ENCODE measurements at places on chromosomes 1 and 21.

GRCh38 chr1:166197597-166197996 is 30.8 kb upstream of the FAM78B start:
- DNase-seq: no peak

GRCh38 chr21:15285556-15285955 is 220.8 kb upstream of the NRIP1 start:
- DNase-seq: no peak

GRCh38 chr21:34598931-34599400 is 15.9 kb downstream of the RCAN1 start:
- no peak for DNase-seq

DNA sequence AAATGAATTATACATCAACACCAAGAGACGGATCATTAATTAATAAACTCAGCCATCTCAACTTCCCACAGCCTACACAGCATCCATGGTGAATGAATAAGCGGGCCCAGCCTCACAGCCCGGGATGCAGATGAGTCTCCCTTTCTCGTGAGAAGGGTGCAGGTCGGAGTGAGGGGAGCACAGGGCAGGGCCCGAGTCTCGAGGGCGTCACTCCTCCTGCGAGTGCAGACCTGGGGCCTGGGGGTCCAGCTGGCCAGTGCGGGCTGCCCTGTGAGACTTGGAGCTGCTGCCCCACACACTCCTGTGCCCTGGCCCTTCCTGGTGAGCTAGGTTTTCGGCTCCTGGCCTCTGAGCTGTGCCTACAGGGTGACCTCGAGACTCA is 74.7 kb downstream of the AJAP1 start:
- no peak for DNase-seq

GRCh38 chr1:41723786-41724185 is 194.9 kb downstream of the HIVEP3 start:
- DNase-seq: no peak

DNA sequence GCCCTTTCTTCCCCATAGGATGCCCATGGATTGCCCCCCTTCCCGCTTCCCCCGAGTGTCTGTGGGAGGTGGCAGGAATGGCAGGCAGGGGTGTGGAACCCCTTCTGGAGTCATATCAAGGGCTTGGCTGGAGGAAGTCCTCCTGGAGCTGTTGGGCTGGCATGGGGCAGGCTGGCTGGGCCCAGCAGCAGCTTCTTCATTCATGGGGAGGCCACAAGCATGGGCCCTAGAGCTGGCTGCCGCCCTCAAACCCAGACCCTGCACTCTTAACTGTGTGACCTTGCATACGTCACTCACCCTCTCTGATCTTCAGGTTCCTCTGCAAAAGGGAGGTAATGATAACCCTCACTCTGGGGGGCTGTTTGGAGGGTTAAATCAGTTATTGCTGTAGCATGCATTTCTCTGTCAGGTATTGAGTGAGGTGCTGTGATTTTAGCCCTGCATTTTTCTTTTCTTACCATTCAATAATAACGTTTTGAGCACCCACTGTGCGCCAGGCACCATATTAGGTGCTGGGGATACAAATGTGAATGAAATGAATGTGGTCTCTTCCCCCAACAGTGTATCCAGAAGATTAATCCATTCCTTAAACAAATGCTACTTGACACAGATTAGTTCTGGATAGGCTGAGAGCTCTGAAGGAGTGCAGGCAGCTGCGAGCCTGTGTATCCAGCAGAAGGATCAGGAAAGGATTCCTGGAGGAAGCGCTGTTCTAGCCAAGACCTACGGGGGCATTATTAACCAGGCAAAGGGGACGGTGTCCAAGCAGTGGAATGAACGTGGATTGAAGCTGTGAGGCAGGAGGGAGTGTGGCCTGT is 9.3 kb downstream of the PCSK9 start:
- no peak for DNase-seq

GRCh38 chr1:96034006-96034405 is 687.6 kb upstream of the PTBP2 start:
- DNase-seq: no peak

- DNase-seq: no peak
Observed at GRCh38 chr1:231774719-231775335, 148.2 kb downstream of the DISC1 start.

DNA sequence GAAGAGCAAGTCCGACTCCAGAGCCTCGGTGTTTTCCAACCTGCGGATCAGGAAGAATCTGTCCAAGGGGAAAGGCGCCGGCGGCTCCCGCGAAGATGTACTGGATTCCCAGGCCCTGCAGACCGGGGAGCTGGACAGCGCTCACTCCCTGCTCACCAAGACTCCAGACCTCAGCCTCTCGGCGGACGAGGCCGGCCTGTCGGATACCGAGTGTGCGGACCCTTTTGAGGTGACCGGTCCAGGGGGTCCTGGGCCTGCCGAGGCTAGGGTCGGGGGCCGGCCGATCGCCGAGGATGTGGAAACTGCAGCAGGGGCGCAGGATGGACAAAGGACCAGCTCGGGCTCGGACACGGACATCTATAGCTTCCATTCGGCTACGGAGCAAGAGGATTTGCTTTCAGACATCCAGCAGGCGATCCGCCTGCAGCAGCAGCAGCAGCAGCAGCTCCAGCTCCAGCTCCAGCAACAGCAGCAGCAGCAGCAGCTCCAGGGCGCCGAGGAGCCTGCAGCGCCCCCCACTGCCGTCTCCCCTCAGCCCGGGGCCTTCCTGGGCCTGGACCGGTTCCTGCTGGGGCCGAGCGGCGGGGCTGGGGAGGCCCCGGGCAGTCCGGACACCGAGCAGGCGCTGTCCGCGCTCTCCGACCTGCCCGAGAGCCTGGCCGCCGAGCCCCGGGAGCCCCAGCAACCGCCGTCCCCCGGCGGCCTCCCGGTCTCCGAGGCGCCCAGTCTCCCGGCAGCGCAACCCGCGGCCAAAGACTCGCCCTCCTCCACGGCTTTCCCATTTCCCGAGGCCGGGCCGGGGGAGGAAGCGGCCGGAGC is 827 bp downstream of the FMN2 start:
- no peak for DNase-seq

Measured in T-helper 1 cell (primary cell).